ENCODE measurements at places on chromosomes 6 and 20.

- DNase-seq, result no peak
These were observed 4.9 kb downstream of the VSTM2L start for GRCh38 chr20:37907677-37908401.

DNA sequence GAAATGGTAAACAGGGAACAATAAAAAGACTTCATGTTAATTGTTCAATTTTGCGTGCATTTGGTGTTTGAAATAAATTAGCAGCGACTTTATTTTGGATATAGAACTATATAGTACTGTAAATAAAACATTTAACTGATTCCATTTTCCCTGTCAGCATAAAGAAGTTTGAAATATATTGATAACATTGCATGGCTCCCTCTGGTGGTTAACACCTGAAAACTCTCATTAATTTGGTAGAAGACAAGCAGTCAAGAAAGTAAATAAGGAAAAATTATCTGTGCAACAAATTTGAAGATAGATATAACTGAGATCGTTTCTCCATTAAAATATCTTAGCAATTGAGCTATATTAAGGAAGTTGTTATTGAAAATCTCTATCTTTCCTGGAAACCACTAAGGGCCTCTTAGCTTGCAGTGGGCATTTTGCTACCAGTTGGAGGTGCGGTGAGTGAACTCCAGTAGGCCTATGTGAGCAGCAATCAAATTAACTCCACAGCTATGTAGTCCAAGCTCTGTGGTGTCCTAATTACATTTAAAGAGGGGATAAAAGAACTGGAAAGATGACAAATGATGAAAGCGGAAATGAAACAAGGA, 435.7 kb upstream of the FKBP1C start:
- DNase-seq, result no peak

- no peak for DNase-seq
These were observed 5.1 kb upstream of the ADAM33 start for GRCh38 chr20:3686867-3687321.

DNA sequence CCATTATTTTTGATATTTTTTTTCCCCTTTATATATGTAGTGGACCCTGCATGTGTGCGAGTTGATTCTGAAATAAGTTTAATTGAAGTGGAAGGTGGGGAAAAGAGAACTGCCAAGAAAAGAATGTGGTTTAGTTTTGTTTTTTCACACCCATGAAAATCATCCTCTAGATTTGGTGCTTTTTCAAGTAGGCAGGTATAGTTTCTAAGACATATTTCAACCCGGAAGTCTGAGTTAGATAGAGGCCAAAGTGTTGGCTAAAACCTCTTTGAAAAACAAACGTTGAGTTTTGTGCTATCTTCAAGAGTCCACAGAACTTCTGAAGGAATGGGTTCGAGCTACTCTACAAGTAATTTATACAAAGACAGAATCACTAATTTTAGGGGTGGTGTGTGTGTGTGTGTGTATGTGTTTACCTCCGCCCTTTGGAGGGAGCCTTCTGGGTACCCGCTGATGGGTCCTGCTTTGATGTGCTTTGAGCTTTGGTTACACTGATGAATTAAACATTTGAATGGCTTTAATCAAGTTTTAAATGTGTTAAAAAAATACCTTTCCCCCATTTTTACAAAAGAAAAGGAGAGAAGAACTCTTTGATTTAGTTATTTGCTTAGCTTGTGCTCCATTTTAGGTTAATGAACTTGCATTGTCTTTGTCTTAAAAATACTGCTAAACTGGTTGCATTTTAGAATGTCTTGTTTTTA, 2.5 kb downstream of the RREB1 start:
- no peak for DNase-seq

GRCh38 chr6:48912503-48912902, 550.5 kb downstream of the MMUT start:
- DNase-seq, result no peak

DNA sequence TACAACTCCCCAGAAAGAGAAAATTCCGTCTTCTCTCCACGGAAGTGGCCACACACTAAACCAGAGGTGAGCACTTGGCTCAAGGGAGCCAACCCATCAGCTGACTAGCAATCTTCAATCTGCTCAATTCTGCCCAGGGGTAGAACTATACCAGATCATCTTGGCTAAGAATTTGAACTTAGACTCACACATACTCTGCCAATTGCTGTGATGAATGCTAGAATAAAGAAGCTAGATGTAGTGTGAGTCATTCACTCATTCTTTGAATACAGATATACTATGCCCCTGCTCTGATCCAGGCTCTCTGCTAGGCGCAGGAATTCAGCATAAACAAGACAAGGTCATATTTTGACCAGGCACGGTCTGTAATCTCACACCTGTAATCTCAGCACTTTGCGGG, 147.9 kb upstream of the SHLD1 start:
- DNase-seq, result no peak

DNA sequence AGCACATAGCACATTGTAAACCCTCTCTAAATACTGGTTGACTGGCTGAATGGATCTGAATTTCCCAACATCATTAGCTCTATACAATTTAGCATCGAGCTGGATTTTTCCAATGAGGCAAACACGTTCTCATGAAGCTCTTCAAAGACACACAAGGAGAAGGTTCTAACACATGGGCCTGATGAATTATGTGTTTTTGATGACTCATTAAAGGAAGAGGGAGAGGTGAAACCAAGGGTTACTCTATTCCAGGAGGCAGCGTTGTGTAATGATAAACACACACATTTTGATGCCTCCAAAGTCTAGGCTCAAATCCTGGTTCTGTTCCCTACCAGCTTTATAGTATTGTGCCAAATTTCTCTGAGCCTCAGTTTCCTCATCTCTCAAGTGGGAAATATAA, 84.3 kb downstream of the PFDN4 start:
- DNase-seq, result no peak

DNA sequence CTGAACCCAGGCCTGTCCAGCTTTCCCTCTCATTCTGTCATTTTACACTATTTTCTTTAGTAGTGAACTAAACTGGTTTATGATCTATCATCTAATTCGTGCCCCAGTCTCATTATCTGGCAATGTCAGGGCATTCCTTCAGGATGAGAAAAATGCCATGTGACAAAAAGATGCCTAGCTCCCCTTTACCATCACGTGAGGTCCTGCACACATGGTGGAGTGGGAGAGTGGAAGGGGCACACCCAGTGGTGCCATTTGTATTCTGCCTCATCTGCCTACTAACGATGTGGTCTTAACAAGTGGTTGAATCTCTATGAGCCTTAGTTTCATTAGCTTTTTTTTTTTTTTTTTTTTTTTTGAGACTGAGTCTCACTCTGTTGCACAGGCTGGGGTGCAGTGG, 41.2 kb downstream of the CDC5L start:
- no peak for DNase-seq

- DNase-seq, result no peak
These were observed 81.7 kb upstream of the RIPOR2 start for GRCh38 chr6:25017486-25017885.

GRCh38 chr20:8242827-8243724, 111.0 kb downstream of the PLCB1 start:
- DNase-seq, result no peak

DNA sequence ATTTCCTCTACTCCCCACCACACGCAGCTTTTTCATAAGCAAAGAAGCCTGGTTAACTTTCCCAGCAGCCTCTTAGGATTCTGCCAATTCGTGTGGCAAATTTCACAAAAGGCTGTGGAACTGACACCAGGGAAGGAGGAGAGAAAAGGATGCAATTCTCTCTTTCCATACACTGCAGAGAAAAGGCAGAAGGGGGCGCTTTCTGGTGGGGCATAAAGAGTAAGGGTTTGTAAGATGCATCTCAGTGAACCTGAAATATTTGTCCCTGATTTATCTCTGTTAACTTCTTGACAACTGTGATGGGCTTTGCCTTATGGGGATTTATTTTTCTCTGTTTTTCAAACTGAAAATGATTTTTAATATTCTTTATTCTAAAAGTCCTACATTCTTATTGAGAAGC, 45.5 kb upstream of the GLP1R start:
- no peak for DNase-seq

DNA sequence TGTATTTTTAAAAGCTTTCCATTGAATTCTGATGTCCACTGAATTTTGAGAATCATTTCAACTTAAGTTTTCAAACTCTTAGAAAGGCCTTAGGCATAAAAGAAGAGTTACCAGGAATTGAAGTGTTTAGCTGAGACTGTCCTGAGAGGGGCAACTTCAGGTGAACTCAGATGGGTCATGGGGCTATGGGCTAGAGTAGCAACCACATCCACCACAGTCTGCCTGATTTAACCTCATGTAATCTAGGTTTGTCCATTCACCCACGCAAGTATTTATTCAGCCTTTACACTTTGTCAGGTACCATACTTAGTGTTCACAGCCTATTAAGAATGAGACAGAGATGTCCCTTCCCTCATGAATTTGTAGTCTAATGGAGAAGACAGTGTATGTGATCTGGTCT, 501.0 kb downstream of the KIF16B start:
- DNase-seq, result no peak

DNA sequence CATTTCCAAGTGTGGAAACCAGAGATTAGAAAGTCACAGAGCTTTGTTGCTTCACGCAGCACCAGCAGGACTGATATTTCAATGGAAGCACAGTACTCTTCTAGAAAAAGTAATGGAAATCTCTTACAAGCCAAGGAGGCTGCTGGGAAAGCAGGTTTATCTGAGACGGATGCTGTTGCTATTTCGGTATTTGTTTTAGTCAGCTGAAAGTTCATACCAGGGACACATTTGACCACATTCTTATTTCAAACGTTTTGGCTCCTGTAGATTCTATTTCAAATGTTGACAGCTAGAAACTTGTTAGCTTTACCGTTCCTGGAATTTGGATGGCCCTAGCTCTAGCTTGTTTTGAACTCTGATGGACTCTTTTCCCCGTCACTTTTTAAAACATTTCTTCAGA, 3.7 kb upstream of the TMEM242 start:
- DNase-seq, result no peak

DNA sequence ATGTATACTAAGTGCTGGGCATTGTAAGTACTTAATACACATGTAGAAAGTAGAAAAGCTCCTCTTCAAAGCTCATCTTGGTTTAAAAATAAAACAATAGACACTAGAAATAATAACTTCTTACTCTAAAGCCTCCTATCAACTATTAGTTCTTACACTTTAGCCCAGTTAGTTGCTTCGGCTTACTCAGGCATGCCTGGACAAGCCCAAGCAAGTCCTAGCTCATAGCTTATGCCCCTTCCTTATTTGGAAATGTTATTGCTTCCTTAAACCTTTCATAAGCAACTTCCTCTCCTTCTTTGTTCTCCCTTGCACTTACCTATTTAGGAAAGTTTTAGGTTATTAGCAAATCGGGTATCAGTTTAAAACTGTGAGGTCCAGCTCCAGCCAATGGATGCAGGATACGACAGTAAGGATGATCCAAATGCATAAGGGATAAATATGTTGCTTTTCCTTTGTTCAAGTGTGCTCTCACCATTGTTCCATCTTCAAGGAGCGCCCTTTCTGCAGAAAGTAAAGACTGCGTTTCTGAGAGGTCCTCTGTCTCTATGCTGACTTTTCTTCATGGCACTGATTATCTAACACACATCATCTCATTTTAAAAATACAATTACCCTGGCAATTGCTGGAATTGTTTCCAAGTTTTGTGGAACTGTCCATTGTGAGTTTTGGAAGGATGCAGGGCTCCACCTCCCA, 12.3 kb downstream of the TMEM30A start:
- DNase-seq, result no peak

GRCh38 chr6:157708933-157709332, 114.1 kb upstream of the SNX9 start:
- DNase-seq, result no peak

DNA sequence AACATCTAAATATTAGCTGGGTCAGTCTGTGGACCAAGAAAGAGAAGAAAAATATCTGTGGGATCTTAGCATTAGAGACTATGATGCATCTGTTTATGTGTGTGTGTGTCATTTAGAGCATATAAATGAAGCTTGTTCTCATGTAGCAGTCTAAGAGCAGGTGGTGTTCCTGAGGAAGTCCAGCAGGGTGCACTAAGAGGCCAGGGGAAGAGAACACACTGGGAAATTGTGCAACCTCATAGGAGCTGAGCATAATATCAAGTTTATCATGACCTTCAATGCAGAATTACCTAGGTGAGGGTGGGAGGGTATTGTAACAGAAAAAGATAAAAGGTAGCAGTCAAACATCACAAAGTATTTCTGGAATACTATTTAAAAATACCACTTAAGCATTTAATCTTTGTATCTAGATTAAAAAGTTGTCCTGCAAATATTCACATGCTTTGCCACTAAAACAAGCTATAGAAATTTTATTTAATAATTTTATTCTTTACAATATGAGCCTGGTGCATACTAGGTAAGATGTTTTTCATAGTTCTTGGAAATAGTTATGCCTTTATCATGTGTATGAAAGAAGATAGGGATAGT, 80.5 kb downstream of the SMPDL3A start:
- no peak for DNase-seq

GRCh38 chr6:8193541-8193940, 91.2 kb upstream of the EEF1E1 start:
- no peak for DNase-seq

- DNase-seq, result no peak
These were observed 28.1 kb downstream of the CITED2 start for GRCh38 chr6:139346392-139346791.

DNA sequence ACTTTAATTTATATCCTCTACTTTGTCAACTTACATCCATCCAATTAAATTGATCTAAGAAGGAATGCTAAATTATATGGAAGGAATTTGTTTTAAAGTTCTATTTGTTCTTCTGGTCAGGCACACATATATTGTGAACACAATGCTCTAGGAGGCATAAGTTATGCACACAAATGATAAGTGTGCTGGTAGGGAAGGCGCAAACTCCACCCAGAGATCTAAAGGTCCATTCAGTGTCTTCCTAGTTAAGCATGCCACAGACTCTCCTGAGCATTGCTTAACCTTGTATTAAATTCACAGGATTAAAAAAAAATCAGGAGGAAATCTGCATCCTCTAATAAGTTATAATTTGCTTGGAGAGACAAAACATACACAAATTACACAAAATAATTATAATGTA, 127.3 kb downstream of the RALGAPA2 start:
- DNase-seq, result no peak

DNA sequence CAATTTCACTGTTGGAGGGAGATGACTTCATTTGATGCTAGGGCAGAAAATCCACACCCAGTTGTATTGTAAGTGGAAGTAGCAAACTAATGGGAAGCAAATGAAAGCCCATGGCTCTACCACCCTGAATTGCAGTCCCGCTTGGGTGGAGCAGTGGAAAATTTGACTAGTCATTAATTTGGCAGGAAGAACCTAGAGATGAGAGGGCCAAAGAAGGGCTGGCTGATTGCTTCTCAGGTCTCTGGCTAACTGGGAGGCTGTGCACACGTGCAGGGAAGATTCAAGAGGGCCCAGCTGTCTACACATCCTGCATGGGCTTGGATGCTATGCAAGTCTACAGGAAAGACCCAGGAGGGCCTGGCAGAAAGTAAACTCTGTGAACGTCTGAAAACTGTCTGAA, 466.2 kb downstream of the TFAP2A start:
- no peak for DNase-seq
